ENCODE measurements at places on chromosomes 11 and 22.

- peak; percentile 53 for DNase-seq
These were observed 449.3 kb downstream of the OPCML start for GRCh38 chr11:133082841-133083488.

GRCh38 chr11:42296910-42297309, 837.5 kb upstream of the LRRC4C start:
- no peak for DNase-seq

DNA sequence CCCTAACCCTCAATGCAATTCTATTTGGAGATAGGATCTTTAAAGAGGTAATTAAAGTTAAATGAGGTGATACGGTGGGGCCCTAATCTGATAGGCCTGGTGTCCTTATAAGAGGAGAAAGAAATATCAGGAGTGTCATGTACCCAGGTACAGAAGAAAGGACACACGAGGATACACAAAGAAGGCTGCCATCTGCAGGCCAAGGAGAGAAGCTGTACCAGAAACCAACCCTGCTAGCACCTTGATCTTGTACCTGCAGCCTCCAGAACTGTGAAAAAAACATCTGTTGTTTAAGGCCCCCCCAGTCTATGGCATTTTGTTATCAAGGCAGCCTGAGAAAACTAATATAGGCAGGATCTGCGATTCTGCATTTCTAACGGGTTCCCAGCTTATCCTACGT, 44.2 kb downstream of the FBXO7 start:
- no peak for DNase-seq

GRCh38 chr22:41092847-41093411, 537 bp downstream of the EP300 start:
- peak; percentile 29 for DNase-seq

GRCh38 chr11:23797624-23798419, 699.0 kb upstream of the LUZP2 start:
- DNase-seq = no peak

GRCh38 chr22:33553493-33553892, 366.8 kb downstream of the LARGE1 start:
- DNase-seq = no peak

- DNase-seq = no peak
These were observed 10.3 kb downstream of the VPS37C start for GRCh38 chr11:61150706-61151544.

DNA sequence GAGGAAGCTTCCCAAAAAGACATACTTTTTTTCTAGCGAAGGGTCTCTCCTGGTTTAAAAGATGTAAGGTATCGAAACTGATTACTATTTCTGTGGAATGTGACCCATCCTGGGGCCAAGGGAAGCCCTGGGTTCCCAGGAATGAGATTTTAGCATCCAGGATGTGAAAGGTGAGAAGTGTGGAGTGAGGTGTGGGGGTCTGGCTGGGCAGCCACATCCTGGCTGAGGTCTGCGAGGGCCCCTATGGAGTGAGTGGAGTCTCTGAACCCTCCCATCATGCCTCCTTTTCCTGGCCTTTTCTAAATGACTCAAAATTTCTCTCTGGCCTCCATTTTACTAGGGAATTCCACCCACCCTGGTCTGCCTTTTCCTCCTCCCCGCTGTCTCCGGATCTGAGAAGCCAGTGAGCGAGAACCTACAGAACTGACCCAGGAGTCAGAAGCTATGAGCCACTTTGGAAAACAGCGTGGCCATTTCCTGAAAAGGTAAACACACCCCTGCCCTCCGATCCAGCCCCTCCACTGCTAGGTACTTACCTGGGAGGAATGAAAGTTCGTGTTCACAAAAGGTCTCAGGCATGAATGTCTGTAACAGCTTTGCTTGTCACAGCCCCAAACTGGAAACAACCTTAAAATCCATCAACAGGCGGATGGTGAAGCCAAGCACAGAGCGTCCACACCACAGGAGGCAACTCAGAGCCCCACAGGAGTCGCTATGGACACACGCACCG, 27.7 kb upstream of the SHANK2 start:
- no peak for DNase-seq

- peak; percentile 63 for DNase-seq
These were observed 35.4 kb upstream of the FLI1 start for GRCh38 chr11:128658502-128658901.

GRCh38 chr11:130478881-130479280, 30.4 kb downstream of the ADAMTS15 start:
- DNase-seq = no peak

DNA sequence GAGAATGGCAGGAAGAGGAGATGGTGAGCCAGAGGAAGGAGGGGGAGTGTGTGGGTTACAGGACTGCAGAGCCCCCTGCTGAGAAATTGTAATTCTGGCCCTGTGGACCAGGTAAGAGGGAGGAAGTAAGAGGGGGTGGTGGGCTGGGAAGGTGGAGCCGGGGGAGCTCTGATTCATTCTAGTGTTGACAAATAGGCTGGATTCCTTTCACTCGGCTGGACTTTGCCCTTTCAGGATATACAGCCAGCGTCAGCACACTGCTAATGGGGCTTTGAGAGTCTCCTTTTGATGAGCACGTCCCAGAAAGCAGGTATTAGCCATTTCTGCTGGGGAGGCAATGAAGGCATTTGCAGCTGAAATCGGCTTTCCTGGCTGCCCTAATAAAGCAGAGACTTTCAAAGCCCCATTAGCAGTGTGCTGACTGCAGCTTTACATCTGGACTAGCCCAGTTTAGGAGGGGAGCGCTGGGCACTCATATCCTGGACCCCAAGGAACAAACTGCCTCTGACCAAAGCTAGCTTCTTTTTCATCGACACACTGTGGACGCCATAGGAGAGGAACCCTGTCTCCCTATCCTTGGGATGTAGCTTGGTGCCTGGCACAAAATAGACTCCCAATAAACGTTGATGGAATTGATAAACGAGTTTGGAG, 44.8 kb upstream of the CADM1 start:
- no peak for DNase-seq

DNA sequence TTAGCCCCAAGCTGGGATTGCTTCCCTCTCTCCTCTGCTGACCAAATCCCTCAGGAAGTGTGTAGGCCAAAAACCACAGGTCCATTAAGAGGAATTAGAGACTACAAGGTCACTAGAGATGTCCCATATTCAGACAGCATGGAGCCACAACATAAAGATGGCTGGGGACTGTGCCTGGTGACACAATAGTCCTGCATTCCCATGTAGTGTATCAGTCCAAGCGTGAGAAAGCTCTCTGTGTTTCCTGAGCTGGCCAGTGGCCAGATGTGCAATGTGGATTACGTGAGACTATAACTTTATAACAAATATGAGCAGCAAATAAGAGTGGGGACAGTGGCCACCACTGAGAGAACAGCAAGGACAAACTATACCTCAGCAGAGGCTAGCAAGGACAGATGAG, 7.6 kb upstream of the MS4A10 start:
- no peak for DNase-seq

- no peak for DNase-seq
These were observed 752.8 kb downstream of the OPCML start for GRCh38 chr11:132779497-132779896.
